ENCODE measurements at places on chromosomes 12 and 14.

DNA sequence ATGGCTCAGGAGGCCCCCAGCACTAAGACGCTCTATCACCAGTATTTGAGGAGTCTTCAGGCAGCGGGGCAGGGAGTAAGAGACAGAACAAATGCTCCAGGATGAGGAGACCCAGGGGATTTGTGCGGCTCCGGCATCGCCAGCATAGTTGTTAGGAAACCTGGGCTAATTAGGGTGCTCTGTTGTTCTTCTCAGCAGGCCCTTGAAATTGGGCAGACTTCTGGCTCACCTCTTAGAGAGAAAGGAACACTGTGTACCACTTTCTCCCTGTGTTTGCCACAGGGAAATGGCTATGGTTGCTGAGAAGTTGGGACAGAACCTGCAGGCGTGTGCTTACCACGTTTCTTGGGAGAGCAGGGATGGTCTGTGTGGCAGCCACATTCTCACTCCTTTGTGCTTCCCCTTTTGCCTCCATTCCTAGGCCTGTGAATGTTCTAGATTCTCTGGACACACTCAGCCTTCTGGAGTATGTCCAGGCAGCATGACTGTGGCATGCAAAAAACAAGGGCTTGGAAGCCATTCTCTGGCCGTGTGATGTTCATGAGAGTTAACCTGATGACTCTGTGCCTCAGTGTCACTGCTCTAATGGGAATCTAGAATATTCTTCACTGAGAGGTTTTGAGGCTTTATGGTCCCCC lies 109.0 kb downstream of the CHST11 start:
- no peak for DNase-seq

DNA sequence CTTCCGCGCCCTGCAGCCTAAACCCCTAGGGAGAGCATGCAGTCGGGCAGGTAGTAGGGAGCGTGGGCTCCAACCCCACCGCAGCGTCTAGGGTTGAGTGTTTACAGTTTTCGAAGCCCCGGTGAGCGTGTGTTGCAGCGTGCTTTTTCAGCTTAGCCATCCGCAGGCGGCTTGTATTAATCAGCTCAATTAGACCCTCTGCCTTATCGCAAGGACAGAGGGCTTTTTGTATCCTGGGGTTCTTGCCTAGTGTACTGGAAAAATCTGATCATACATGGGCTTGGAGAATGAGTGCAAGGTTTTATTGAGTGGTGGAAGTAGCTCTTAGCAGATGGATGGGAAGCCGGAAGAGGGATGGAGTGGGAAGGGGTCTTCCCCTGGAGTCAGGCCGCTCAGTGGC lies 44.4 kb upstream of the GNG2 start:
- DNase-seq = no peak

DNA sequence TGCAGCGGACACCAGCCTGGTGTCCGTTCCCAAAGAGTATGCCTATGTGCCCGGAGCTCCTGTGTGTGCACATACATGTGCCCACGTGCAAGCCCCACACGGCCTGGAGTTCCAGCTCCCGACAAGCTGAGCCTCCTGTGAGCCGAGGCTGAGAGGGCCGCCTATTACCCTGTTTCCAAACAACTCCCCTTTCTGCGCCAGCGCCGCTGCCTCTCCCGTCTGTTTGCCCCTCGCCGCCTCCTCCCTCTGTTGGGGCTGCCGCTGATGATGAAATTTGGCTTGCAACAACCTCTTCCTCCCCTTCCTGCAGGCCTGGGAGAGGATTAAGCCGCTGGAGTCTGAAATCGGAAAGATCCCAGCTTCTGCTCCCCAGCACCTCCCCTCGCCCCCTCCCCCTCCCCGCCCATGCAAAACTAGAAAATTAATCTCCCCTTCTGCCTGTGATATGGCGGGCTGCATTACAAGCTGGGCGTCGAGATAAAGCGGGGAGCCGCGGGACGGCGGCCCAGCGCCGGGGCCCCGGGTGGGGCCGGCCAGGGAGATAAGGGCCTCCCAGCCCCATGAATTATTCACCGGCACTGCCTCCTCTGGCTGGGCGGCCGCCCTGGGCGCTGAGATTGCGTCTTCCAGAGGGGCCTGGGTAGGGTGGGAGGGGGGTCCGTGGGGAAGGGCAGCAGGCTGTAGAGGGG lies 6.8 kb upstream of the ASIC1 start:
- DNase-seq = no peak

DNA sequence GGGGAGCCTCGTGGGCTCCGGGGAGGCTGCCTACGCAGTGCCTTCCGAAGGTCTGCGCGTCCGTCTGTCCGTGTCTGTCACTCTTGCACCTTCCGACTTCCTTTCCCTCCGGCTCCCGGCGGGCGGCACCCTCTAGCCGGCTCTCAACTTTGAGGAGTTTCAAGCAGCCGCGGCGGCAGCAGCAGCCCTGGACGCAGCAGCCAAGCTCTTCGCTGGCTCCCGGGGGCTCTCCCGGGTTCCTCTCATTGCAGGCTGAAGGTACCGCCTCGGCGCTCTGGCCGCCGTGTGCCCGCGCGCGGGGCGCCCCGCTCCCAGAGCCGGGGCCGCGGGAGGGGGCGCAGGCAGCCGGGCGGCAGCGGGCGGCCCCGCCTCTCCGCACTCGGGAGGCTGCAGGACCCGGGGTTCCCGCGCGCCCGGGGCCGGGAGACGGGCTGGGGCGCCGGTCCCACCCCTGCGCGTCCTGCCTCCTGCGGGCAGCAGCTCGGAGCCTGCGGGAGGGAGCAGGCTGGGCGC lies at the start of the genes AMIGO2 and PCED1B:
Gene AMIGO2 (minus strand): TSS at position 492 of the 513 bp plus-strand sequence. CDS start 957 bp downstream, outside the sequence.
Gene PCED1B (plus strand): TSS at position 154 of the 513 bp plus-strand sequence. CDS start 155,443 bp downstream, outside the sequence.
- no peak for DNase-seq

DNA sequence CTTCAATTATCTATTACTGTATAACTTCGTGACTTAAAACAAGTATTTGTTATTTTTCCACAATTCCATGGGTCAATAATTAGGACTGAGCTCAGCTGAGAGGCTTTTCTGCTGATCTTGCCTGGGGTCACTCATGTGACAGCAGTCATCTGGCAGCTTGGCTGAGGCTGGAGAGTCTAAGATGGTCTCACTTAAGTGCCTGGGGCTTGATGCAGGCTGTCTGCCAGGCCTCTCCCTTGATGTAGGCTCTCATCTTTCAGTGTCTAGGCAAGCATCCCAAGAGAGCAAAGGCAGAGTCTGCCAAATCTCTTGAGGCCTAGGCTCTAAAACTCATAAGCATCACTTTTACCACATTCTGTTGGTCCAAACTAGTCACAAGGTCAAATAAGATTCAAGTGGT lies 93.2 kb downstream of the NKX2-1 start:
- peak; percentile 33 for DNase-seq

GRCh38 chr12:111029732-111030131 lies 109.4 kb upstream of the MYL2 start:
- no peak for DNase-seq

DNA sequence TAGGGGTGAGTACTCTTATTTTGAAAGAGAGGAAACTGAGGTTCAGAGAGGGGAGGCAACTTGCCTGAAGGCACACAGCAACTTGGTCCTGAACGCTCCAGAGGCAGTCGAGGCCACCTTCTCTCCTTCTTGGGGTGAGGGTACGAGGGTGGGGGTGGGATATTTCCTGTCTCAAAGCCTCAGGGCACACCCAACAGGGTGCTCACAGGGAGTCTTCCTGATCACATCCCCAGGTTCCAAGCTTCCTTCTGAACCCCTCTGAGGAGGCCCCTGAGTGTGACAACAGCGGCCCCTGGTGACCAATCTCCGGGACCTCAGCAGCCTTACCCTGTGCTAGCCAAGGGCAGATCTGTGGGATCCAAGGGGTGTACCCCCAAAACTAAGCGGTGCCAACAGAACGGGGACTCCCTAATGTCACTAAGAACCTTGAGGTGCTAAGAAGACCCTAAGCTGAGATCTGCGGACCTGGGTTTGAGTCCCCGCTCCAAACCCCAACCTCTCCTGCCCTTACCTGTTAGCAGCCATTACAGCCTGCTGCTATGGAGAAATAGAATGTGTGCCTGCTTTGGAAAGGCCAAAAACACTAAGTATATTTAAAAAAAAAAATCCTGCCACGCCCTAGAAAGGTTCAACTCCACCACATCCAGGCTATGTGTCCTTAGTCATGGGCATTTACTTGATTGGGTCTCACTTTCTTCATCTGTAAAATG lies 57.9 kb downstream of the TRPV4 start:
- DNase-seq = no peak

DNA sequence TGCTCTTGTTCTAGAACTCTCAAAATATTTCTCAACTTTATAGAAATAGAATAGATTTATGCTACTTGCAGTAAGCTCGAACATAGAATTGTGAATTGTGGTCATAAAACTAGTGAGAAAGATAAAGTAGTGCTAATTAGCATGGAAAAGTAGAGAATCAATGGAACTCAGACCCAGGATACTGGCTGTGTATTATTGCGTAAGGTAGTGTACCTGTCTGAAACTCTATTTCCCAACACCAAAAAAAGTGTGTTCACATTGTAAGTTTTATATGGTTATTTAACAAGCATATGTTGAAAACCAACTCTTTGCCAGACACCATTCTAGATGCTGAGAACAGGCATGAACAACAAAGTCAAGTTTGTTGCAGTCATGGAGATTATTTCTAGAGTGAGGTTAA lies 720.5 kb upstream of the ATXN7L3B start:
- DNase-seq = no peak

GRCh38 chr14:20197459-20197858 lies 6.8 kb downstream of the OR11G2 start:
- DNase-seq = no peak

- no peak for DNase-seq
These were observed 787.7 kb upstream of the TMEM132C start for GRCh38 chr12:127479256-127479655.

GRCh38 chr14:39267608-39268005 lies 33.9 kb downstream of the MIA2 start:
- DNase-seq = no peak

GRCh38 chr12:110704231-110704630 lies 15.3 kb upstream of the HVCN1 start:
- no peak for DNase-seq

DNA sequence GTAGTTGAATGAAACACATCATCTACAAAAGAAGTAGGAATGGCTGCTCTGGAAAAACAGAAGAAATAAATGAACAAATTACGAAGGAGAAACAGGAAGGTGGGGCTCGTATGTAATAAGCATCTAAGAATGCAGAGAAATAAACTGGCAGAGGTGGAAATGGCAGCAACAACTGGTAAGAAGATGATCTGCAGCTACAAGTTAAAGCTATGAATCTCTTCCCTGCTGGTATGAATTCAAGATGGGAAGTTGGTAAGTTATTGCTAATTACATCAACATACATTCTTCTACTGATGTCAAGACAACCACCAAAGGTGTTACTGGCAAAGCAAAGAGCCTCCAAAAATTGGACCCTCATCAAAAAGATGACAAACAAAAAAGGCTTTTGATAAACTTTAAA lies 59.8 kb downstream of the HECTD4 start:
- DNase-seq = no peak

- no peak for DNase-seq
These were observed 28.7 kb downstream of the SIX6 start for GRCh38 chr14:60537663-60538062.

DNA sequence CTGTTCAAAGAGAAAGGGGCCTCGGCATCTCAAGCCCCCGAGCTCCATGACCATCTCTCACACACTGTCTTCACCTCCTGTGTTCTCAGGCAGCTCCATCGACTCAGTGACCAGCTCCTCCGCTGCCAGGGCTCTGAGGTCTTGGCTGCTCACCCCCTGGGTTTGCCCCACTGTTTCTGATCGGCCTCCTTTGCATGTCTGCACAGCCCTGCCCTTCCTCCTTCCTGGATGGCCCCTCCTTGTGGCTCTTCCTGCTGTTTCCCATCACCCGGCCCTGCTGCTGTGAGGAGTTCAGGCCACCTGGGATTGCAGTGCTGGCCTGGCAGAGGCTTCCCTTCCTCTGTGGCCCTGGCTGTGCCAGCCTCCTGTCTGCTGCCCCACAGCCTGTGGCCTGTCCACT lies 38.1 kb upstream of the PIWIL1 start:
- no peak for DNase-seq

GRCh38 chr12:97595936-97596335 lies 133.3 kb downstream of the RMST start:
- DNase-seq = no peak

DNA sequence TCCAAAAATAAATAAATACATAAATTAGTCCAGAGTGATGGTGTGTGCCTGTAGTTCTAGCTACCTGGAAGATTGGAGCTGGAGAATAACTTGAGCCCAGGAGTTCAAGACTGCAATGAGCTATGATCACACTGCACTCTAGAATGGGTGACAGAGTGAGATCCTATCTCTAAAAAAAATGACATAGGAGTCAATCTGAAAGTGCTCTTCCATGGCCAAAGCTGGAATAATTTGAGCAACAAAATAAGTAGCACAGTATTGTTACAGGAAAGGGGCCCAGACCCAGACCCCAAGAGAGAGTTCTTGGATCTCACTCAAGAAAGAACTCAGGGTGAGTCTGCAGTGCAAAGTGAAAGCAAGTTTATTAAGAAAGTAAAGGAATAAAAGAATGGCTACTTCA lies 24.9 kb upstream of the SLC7A8 start:
- no peak for DNase-seq

DNA sequence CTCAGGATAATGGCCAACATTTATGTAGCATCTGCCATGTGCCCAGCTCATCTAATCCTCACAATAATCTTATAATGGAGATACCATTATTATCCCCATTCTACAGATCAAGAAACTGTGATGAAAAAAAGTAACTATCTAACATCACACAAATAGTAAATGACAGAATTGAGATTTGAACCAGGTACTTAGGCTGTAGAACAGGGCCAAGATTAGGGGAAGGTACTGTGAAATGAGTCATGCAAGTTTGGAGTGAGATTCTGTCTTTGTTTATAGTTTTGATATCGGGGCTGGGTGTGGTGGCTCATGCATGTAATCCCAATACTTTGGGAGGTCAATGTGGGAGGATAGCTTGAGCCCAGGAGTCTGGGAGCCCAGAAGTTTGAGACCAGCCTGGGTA lies 1.3 kb upstream of the GNPTAB start:
- no peak for DNase-seq

DNA sequence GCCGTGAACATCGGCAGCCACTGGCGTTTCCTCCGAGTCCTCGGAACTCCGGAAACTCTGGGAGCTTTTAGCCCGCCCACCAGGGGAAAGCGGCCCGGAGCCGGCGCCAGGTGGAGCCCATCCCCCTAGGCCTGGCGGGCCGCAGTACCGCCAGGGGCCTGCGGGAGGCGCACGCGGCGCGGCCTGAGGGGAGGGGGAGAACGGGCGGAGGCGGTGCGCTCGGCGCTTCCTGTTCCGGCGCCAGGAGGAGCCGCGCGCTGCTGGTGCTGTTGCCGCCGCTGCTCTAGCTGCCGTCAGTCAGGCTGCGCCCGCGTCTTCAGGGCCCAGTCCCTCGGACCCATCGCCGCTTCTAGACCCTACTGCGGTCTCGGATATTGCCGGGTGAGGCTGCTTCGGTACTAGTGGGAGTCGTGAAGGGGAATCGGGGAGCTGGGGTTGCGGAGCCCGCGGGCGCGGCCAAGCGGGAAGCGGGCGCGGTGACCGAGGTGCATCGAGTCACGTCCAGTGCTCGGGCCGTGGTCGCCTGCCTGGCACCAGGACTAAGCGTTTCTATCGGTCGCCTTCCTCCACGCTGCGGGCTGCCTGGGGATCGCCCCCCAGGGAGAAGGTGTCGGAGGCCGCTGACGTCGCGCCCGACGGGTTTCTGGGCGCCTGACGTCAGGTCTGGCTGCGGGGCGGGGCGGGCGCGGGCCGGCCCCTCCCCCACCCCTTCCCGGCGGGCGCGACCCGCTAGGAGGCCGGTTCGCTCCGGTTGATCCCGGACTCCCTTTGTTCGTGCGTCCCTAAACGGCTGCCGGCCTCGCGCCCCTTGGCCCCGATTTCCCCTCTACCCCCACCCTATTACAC lies at the start of gene MAPK1IP1L:
Gene MAPK1IP1L (plus strand): TSS at position 225 of the 846 bp plus-strand sequence. CDS start 10,037 bp downstream, outside the sequence.
- DNase-seq = peak; percentile 58

GRCh38 chr14:71592361-71592760 lies 339.9 kb upstream of the RGS6 start:
- no peak for DNase-seq

- DNase-seq = no peak
These were observed 577.5 kb downstream of the ALG10 start for GRCh38 chr12:34599530-34600513.

- no peak for DNase-seq
These were observed 254.4 kb upstream of the BTG1 start for GRCh38 chr12:92400006-92400405.
